Smooth muscle cell of trachea (primary cell): ENCODE measurements at places on chromosomes 7 and 10. TPM values are rescaled to one million over a fixed set of nuclear protein-coding genes. Genes with fewer than 3 reads are reported as not detected.

HIF1AN gene
- total RNA-seq, result 12.7 and 18.2 TPM in 2 replicates

EVX1 gene
- not detected in 2 replicates for total RNA-seq

PPP1R3C gene
- total RNA-seq, result 65.9 and 200 TPM in 2 replicates

COPG2 gene
- 35.8 and 38.5 TPM in 2 replicates for total RNA-seq

MRC1 gene
- under 0.01 TPM in 1 of 2 replicates, not detected in the other for total RNA-seq

TMEM140 gene
- 14.1 and 30.1 TPM in 2 replicates for total RNA-seq

PKD2L1 gene
- not detected in 2 replicates for total RNA-seq

MSMB gene
- total RNA-seq, result not detected in 2 replicates

CYP3A4 gene
- not detected in 2 replicates for total RNA-seq

ARHGAP22 gene
- 60.2 and 70.8 TPM in 2 replicates for total RNA-seq

FXYD4 gene
- not detected in 2 replicates for total RNA-seq

SPDYE5 gene
- not detected in 2 replicates for total RNA-seq

PNLIPRP1 gene
- not detected in 2 replicates for total RNA-seq

RNF32 gene
- total RNA-seq, result 4.1 and 7.7 TPM in 2 replicates

BICC1 gene
- total RNA-seq, result 72.9 and 102 TPM in 2 replicates

WEE2 gene
- total RNA-seq, result 0.33 TPM in 1 of 2 replicates, not detected in the other

IDI2 gene
- not detected in 2 replicates for total RNA-seq

UPK3BL1 gene
- 10.3 and 12.2 TPM in 2 replicates for total RNA-seq
